Activated CD8-positive, alpha-beta memory T cell treated with anti-CD3 and anti-CD28 coated beads, Interleukin-2, amount 50 U/mL, for 4 hours (primary cell): ENCODE measurements at places on chromosomes 7 and 10.

GRCh38 chr7:54330216-54330800, 211.9 kb upstream of the VSTM2A start:
- DNase-seq = no peak

- no peak for DNase-seq
Observed at GRCh38 chr7:26989897-26990670, 105.7 kb downstream of the HOXA1 start.

- DNase-seq = no peak
Observed at GRCh38 chr10:97065686-97066660, 119.8 kb downstream of the SLIT1 start.

DNA sequence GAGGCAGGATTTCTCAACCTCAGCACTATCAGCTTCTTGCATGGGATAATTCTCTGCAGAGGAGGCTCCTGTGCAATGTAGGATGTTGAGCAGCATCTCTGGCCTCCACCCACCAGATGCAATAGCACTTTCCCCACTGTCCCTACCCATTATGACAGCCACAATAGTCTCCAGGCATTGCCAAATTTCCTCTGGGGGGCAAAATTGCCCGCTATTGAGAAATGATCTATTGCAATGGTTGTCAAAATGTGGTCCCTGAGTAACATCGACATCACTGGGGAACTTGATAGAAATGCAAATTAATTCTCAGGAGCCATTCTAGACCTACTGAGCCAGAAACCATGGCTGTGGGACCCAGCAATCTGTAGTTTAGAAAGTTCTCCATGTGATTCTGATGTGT, 7.0 kb downstream of the KCNK18 start:
- no peak for DNase-seq

DNA sequence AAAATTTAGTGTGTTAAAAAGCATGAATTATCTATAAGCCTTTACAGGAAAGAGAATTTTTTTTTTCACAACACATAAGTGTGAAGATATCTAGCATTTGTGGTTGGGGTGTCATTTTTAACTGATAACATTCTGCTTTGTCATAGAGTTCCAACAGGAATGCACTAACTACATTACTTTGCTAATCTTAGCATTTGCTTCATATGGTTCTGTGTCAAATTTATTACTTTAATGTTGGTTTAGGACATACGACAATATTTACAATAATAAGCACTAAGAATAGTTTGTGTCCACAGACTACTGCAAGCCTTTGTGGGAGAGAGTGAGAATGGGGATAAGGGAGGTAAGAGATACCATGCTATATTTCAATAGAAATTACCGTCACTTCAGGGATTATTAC, 40.6 kb upstream of the MAGI2 start:
- no peak for DNase-seq

GRCh38 chr10:46527241-46527811, 29.1 kb downstream of the GPRIN2 start:
- DNase-seq = peak; percentile 14

DNA sequence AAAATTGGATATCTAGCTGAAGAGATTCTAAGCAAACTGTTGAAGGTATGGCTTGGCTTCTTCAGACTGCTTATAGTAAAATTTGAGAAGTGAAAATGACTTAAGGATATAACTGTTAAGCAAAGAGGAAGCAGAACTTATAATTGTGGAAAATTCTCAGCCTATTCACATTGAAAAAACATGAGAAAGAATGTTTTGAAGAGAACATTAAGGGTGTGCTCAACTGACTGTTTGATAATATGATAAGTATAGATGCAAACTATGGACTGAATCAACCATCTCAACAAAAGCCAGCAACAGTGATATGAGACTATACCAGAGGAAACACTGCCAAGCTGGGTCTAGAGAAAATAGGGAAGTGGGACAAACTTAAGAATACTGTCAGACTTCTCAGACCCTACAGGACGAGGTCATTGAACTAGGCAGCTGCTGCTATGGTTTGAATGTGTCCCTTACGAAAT, 133.1 kb upstream of the PPP1R3A start:
- no peak for DNase-seq

GRCh38 chr10:96646301-96646700, 59.5 kb upstream of the TM9SF3 start:
- DNase-seq = no peak

DNA sequence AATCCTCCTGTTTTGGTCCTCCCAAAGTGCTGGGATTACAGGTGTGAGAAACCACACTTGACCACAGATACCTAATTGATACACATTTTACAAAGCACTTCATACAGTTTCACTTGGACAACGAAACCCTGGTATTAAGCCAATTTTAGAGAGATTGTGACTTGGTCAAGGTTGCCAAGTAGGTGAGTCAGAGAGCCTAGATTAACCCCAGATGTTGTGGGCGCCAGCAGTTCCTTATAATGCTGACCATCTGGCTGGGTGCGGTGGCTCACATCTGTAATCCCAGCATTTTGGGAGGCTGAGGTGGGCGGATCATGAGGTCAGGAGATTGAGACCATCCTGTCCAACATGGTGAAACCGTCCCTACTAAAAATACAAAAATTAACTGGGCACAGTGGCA, 4.9 kb upstream of the PHKG1 start:
- DNase-seq = no peak

- DNase-seq = no peak
Observed at GRCh38 chr7:157461573-157462418, 125.0 kb downstream of the DNAJB6 start.

GRCh38 chr10:99852481-99853213, 70.2 kb downstream of the ABCC2 start:
- DNase-seq = no peak

DNA sequence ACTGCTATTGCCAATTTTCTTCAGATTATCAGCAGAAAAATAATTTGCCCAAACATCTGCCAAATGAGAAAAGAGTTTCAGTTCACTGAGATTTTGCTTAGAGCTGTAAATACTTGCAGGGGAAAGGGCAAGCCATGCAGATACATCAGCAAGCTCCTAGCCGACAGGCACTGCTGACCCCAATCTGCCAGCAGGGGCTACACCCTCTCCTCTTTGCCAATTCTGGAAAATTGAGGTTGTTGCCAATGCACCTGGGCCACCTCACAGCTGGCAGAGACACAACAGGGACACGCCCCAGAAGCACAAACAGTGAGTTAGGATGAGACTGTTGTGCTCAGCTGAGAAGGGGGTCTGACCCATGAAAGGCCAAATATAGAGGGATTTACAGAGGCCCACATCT, 129.5 kb upstream of the MYO3A start:
- no peak for DNase-seq

DNA sequence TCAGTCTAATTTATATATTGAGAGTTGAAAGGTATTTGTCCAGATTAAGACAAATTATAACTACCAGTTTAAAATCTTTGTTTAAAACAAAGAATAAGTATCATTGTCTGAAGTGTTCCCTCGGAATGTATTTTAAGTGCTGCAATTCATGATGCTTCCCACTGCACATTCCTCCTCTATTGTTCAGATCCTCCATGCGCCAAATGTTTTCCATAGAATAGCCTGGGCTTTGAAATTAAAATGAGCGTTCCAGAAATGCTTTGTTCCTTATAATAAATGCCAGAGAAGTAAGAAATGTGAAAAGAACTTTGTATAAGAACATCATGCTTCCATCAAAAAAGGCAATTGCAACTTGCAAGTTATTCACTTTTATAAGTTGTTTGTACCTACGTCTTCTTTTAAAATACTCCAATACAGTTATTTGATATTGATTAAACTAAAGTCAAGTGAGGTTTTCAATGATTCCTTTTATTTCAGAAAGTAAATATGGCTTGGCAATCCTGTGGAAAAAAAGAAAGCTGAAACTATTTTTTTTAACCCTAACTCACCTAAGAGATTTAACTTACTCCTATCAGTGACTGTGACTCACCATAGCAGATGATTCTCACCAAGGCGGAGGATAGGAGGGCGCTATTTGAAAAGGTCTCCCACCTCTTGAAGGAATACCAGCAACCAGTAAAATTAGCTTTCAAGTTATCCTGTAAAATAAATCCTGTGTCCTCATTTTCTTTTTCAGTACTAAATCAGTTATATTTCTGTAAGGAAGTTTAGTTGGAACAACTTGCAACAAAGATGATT, 85.8 kb downstream of the CTNNA3 start:
- DNase-seq = no peak

GRCh38 chr7:46281071-46281470, 360.0 kb upstream of the IGFBP3 start:
- no peak for DNase-seq

GRCh38 chr10:119292968-119293760, 85.8 kb downstream of the GRK5 start:
- no peak for DNase-seq

DNA sequence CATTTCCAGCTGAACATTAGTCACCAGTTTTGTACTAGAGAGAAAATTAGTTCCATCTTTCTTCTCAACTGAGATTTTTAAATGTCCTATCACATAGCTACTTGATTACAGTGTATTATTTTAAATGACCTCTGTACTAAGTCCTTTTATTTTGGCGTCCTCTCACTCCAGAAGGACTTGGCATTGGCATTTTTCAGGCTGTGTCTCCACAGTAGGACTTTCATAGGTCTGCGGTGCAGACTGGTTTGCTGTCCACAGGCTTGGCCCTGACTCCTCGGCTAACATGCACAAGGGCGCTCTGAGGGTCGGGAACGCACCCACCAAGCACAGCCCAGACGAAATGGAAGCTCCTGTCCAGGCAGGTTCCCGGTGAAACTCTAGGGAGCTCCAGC, 6.5 kb downstream of the PTPRE start:
- no peak for DNase-seq

DNA sequence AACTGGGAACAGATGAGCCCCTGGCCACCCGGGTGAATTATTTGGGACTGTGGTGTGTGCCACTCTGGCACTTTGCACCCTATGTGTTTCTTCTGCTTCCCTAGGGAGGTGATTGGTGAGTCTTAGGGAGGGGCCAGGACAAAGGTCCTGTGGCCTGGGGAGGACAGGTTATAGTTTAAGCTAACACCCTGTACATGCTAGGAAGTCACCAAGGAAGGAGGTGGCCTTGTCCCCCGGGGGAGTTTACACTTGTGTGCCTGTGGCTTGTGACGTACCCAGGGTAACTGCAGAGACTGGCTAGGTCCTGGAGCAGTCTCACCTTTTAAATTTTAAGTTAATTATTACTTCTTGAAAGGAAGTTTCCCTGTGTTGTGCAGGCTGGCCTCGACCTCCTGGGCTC, 196.2 kb downstream of the BAMBI start:
- DNase-seq = no peak

DNA sequence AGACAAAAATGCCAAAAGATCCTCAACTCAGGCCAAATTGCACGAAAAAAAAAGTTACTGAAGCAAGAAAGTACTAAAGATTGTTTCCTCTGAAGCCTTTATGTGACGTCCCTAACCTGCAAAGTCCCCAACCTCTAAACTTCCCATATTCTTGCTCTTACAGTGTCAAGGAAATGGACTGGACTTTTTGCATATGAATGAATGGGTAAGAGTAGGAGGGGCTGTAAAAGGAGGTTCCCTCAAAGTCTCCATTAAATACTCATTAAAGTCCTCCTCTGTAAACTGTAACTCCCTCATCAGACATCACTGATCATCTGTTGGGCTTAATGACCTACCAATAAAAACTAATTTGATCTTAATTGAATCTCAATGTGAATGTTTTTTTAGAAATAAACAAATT, 164.8 kb upstream of the STEAP1 start:
- no peak for DNase-seq

DNA sequence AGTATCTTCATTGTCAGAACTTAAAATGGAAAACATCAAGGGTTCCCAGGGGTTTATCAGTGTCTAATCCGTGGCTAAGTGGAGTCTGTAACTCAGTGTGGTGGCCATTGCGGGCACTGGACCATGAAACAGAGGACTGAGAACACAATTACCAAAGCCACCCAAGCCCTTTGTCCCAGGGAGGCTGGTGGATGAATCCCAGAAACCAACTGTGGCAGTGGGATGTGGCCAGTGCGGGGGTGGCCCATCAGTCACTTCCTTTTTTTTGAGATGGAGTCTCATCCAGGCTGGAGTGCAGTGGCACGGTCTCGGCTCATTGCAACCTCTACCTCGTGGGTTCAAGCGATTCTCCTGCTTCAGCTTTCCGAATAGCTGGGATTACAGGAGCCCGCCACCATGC, 61.8 kb downstream of the TACC2 start:
- DNase-seq = no peak

DNA sequence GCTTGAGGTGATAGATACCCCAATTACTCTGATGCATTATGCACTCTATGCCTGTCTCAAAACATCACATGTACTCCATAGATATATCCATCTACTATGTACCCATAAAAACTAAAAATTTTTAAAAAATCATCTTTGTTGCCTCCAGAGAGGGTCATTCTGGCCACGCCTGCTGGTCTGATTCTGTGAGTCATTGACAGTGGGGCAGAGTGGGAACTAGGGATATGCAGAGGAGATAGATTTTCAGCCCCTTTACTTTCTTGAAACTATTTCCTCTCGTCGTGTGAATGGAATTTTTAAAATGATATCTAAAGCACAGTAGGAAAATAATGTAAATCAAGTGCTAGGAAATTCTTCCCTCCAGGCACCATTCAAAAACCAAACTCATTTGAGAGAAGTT, 715.0 kb upstream of the NRP1 start:
- no peak for DNase-seq

GRCh38 chr10:18473424-18474117, 177.8 kb downstream of the NSUN6 start:
- no peak for DNase-seq

GRCh38 chr7:47314728-47315607, 266.9 kb downstream of the TNS3 start:
- DNase-seq = no peak

GRCh38 chr7:97096037-97096436, 21.5 kb upstream of the SDHAF3 start:
- no peak for DNase-seq

DNA sequence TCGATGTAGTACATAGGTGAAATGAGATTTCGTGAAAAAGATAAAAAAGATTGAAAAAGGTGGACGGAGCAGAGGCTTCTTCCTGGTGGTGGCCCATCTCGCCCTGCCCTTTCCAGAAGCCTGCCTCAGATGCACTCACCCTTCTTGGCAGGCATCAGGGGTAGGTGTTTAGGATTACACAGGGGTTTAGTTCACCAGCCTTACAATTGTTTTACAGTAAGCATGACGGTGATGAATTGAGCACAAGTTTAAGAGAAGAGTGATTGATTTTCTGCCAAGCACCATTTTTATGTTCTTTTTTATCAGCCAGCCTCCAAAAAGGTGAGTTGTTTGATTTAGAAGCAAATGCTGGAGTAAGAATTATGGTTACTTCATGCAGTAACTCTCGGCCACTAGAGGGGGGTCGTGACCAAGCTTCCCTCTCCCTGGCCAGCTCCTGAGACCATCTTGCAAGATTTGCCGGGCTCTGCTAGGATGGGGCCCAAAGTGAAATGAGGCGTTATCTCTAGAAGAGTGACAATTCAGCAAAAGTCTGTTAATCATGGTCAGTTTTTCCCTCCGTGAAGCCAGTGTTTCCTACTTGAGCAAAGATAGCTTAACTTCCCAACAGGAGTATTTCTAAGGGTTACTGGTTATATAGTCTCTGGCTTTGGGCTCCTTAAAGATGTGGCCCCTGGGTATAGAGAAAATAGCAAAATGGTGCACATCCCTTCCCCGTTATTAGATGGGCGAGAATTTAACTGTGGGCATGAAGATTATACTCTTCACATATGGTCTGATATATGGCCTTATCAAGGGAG, 228.8 kb downstream of the BMPER start:
- no peak for DNase-seq
